Fibroblast of villous mesenchyme (primary cell): ENCODE measurements at places on chromosomes 12 and 14.

DNA sequence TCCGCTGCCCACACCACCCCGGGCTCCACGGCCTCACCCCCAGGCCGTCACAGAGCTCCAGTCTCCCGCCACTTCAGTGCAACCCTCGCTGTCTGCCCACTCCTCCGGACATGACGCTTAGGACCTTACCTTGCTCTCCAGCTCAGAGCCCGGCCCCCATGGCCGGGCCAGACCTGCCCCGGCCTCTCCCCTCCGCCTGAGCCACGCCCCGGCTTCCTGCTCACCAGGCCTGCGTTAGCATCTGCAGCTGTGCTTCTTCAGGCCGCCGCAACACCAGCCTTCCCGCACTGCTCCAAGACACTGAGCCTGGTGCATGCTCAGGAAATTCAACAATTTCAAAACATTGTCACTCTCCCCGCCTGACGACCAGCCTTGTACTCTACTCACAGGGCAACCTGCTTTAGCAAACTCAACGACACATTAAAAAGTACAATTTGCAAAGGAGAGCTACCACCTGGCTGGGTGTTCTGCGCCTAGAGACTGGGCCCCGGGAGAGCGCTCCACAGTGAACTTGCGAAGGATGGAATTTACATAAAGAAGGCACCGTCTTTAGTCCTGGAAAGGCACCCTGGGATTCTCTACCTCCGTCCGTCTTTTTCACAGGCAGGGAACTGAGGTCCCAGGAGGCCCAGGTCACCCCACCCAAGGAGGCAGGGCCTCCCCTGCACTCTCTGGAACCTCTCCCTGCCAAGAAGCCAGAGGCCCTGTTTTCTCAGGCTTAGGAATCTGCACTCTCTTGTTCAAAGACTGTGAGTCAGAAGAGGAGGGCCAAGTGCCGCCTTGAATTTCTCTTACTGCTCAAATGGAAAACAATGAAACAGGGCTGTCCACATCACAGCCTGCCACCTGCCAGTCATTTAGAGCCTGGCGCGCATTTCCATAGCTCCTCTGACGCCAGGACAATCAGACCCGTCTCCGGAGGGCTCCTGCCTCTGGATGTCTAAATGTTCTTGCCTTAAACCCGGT lies 51.3 kb downstream of the STX2 start:
- no peak for DNase-seq

DNA sequence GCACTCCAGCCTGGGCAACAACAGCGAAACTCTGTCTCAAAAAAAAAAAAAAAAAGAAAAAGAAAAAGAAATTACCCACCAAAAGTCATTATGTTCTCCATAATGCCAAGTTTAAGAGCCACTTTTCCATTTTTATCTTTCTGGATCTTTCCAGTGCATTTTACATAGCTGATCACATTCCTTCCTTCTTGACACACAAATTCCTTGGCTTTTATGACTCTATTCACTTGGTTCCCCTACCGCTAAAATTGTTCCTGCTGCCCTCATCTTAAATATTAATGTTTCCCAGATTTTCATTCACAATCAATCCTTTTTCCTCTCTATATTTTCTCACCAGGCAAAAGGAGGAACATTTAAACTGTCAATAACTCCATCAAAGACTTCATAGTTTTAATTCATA lies 20.2 kb downstream of the KLHL28 start:
- no peak for DNase-seq

DNA sequence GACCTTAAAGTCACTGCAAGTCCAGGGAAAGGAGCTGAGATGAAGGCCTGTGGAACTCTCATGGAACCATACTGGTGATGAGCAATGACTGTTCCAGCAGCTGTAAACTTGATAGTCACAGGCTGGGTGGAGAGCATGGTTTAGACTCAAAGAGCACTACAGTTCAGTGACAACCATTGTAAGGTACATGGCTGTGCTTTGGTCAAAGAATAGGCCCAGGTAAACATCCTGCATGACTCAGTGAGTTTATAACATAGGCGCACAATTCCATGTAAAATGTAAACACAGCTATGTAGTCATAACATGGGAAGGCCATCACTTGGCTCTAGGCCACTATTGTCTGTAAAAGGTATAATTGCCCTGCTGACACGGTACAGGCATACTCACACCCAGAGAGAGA lies 119.3 kb upstream of the FSCB start:
- no peak for DNase-seq

GRCh38 chr12:47021298-47021697 lies 58.1 kb upstream of the PCED1B start:
- DNase-seq = peak; percentile 80

- peak; percentile 83 for DNase-seq
Measured at GRCh38 chr12:2163177-2163941, 110.6 kb downstream of the CACNA1C start.

- no peak for DNase-seq
Measured at GRCh38 chr12:124404162-124404784, 109.4 kb downstream of the RFLNA start.

DNA sequence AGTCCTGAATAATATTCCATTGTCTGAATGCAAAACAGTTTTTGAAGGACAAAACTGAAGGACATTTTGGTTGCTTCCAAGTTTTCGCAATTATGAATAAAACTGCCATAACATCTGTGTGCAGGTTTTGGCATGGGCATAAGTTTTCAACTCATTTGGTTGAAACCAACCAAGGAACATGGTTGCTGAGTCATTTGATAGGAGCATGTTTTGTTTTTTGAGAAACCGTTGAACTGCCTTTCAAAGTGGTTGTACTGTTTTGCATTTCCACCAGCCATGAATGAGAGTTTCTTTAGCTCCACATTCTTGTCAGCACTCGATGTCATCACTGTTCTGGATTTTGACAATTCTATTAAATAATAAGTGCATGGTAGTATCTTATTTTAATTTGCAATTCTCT lies 23.0 kb upstream of the GSG1 start:
- DNase-seq = no peak

GRCh38 chr14:84323978-84324377 lies 1206.0 kb upstream of the FLRT2 start:
- no peak for DNase-seq

- no peak for DNase-seq
Measured at GRCh38 chr12:70194076-70194475, 49.2 kb upstream of the CNOT2 start.

DNA sequence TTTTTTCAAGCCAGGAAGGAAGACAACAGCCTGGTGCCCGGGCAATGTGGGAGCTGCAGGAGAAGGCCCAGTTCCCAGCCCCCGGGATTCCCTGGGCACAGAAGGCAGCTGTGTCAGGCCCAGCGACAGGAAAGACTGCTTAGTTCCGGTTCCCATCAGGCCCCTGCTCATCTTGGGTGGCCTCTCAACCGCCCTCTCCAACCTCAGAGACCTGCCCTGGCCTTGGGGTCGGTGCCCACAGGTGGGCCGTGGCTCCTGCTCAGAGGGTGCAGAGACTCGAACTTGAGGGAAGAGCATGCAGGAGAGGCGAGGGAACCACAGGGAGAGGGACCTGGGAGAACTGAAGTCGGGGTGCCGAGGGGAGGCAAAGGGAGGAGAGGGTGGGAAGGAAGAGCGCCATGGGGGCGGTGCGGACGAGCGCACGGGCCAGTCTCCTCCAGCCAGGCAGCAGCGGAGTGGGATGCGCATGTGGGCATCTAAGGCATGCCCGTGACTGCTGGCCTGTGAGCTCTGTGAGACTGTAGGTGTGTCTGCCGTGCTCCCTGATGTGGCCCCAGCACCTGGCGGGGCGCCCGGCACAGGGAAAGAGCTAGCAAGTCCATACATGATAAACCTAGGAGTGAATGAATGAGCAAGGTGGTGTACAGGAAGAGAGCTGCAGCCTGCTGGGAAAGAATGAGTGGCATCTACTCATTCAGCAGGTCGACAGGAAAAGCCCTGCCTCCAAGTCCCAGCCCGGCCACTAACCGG lies 42.7 kb downstream of the SSH1 start:
- DNase-seq = no peak

DNA sequence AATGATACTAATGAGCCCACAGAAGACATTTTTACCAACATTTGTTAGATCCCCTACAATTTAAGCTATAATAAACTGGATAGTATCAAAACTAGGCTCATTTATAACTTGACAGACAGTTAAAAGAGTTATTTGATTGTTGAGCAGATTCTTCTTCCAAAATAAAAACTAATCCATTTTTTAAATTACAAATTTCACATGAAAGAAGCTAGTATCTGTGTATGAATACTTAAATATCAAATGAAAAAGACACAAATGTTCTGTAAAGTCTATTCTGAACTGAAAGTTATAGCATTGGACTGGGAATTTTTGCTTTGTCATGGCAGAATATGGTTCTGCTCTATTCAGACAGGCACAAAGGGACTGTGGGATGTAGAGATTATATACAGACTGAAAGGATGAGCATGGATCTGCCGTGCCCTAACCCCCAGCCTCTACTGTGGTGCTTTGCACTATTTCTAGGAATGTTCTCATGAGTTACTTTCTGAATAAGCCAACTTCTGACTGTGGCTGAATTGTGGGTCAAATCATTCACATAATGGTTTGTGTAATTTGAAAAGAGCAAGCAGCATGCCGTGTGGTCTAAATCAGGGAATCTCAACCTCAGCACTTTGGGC lies 352.7 kb downstream of the KCNH5 start:
- DNase-seq = peak; percentile 12

- peak; percentile 84 for DNase-seq
Measured at GRCh38 chr12:105820429-105821125, 318.2 kb downstream of the NUAK1 start.

DNA sequence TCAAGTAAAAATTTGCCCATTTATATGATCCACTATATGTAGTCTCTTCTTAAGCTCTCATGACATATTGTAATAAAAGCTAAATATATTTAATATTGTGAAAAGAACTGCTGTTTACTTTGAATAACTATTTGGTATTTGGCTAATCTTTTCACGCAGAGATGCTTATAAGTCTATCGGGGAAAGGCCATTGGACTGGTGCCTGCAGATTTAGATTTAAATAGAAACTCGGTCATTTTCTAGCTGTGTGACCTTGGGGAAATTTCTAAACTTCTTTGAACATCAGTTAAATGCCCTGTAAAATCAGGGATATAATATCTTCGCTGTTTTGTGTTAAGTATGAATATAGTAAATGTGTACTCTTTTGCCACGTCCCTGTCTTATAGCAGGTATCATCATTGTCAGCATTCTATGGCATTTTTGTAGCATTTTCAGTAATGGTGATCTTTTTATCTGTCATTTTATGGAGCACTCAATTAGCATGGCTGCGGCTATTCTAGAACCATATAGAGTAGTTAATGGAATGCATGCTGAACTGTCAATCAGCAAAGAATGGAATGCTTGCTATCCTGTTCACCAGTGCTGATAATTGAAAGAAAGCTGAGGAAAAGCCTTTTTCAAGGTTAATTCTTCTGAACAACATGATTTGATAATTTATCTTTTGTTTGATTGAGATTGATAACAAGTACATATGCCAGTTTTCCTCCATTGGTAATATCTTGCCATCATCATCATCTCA lies 181.2 kb downstream of the TMTC2 start:
- no peak for DNase-seq

DNA sequence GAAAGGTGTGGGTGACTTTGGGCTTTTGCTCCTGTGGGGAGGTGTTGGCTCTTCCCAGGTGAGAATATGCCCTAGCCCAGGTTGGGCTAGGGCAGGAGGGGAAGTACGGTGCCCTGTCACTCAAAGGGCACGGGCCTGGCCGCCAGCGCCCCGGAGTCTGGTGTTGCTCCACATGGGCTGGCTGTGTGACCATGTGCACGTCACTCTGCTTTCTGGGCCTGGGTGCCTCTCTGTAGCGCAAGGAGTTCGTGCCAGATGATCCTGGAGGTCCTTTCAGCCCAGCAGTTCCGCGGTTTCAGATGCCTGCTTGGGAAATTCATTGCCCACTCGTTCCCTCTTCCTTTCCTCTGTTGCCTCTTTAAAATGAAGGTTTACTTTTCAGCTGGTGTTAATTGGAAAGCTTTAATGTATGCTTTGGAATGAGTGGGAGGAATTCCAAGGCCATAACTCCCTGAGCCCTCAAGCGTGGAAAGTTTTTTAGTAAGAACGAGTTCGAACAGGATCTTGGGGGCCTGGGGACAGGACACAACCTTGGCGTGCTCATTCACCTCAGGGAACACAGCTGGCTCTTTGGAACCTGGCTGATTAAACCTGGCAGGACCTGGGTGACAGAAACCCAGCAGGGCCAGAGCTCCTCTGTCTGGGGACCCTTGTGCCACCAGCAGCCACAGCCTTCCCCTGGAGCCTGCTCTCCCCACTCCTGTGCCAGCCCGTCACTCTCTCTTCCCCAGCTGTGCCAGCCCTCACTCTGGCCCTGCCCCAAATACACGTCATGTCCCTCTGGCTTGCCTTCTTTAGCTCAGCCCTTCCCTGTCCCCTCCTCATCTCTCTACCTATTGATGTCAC lies 42.8 kb downstream of the TSPAN9 start:
- DNase-seq = peak; percentile 89

- DNase-seq = no peak
Measured at GRCh38 chr12:101110866-101111265, 99.2 kb downstream of the SLC5A8 start.

DNA sequence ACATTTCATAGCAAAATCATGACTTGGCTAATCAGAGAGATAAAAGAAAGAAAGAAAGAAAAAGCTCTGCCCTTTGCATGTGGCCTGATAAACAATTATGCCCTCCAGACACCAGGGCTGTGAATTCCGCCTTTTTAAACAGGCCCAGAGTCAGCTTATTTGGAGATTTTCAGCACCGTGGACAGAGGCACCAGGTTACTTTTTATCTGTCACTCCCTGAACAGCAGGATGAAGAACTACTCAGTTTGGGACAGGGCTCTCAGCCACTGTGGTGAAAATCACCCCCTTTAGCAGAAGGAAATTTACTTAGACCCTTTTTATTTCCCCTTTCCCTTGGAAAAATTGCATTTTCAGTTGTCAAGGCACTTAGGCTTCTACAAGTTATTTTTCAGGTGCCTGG lies 359.9 kb downstream of the NRXN3 start:
- peak; percentile 3 for DNase-seq

- DNase-seq = no peak
Measured at GRCh38 chr12:103955811-103956508, 9.7 kb upstream of the TDG start.

DNA sequence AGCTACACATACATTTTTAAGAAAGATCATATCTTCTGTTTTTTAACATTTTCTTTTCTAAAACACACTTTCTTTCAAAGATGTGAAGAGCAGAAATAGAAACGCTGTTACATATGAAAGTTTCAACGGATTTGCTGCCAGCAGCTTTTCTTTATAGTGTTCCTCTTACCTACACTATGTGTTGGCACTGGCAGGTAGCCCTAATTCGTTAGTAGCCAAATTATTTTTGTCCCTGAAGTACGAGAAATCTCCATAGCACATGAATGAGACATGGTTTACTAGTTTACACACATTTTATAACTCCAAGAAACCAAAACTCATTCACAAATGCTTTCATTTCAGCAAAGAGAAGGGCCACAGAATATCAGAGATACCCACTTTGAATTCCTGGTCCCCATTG lies 6.6 kb downstream of the SOX5 start:
- DNase-seq = no peak

GRCh38 chr12:89936631-89937030 lies 228.0 kb upstream of the ATP2B1 start:
- no peak for DNase-seq
